ENCODE measurements at places on chromosomes 6 and 20. TPM values are rescaled to one million over a fixed set of nuclear protein-coding genes. Genes with fewer than 3 reads are reported as not detected.
A peak's percentile ranks its signal among the peaks of the same experiment; 100 is the strongest.

DNA sequence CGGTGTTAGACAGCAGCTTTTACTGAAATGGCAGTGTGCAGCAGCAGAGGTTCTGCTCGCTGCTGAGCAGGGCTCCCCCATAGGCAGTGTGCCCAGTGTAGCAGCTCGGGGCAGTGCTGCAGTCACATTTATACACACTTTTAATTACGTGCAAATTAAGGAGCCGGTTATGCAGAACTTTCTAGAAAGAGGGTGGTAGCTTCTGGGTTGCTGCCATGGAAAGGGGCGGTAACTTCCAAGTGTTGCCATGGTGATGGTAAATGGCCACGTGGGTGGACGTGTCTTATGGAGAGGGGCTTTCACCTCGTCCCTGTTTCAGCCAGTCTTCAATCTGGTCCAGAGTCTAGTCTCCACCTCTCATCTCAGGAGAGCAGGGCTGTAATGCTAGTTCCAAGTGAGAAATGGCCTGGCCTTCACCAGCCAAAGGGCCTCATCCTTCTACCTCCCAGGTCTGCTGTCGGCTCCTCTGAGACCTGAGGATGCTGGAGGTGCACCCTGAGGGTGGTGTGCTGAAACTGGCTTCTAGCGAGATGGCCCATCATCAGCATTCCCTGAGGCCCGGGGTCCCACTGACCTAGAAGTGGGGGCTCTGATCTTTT, 180.5 kb upstream of the PMEPA1 start:
- H3K27ac ChIP-seq = no peak overlapping the region
- H3K4me1 ChIP-seq = no peaks in the 10 kb centered on the region
- no peaks in the 10 kb centered on the region for H3K36me3 ChIP-seq

DNA sequence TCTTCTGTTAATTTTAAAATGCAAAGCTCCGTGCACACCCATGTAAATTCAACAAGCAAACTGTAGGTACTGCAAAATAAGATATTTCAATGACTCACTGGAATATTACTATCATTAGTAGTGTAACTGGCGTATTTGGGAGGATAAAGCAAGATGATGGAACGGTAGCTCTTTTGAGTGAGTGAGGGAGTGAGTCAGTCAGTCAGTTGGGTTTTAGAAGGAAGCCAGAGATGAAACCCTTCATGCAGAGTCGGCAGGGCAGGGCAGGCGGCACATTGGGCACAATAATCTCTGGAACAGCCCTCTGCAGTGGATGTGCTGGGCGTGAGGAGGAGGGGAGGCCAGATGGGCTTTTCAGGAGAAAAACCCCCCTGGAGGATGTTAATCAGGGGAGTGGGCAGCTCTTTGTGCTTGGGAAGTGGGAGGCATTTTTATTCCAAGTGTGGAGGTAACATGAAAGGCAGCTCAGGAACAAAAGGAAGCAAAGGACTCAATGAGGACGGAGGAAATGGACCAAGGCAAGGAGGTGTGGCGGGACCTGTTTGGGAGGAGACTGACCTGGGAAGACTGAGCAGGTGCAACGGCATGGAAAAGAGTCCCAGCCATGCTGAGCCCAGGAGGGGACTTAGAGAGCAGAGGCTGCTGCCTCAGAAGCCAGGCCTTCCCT, 171.2 kb downstream of the ZDHHC14 start:
- no peaks in the 10 kb centered on the region for H3K27me3 ChIP-seq
- no peaks in the 10 kb centered on the region for H3K36me3 ChIP-seq
- no peak overlapping the region for H3K4me3 ChIP-seq
- no peak overlapping the region for H3K27ac ChIP-seq
- peaks cover 9% of the 10 kb centered on the region for H3K4me1 ChIP-seq

- H3K4me1 ChIP-seq = no peaks in the 10 kb centered on the region
- DNase-seq = no peak
- H3K4me3 ChIP-seq = no peak overlapping the region
- H3K27me3 ChIP-seq = no peaks in the 10 kb centered on the region
- H3K27ac ChIP-seq = no peak overlapping the region
These were observed 14.9 kb upstream of the HDDC2 start for GRCh38 chr6:125316621-125317020.

DNA sequence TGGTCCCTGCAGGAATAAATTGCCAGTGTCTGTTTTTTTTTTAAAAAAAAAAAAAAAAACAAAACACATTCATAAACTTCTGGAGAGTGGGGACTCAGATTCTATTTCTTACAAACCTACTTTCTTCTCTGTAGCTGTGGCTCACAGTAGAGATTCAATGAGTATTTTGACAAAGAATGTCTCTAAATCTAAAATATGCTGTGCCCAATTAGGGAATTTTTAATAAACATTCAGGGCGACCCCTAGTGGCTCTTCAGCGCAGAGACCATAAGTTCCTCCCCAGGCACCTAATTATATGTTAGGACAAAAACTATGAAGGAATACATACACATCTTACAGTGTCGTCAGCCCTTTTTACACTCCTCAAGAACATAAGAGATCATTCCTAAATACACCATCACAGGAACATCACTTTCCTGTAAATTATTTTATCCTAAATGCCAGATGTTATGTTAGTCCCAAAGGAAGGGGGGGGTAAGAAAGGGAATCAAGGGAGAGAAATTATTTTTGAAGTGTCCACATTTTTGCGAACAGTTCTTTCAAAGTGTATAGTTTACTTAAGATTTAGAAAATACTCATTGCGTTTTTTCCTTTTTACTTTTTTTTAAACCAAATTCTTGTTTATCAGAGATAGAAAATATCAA, 21.8 kb upstream of the NAA20 start:
- H3K4me1 ChIP-seq = no peaks in the 10 kb centered on the region
- no peaks in the 10 kb centered on the region for H3K27me3 ChIP-seq
- H3K36me3 ChIP-seq = peaks cover 80% of the 10 kb centered on the region
- no peak for DNase-seq
- H3K27ac ChIP-seq = no peak overlapping the region
- no peak overlapping the region for H3K4me3 ChIP-seq

DNA sequence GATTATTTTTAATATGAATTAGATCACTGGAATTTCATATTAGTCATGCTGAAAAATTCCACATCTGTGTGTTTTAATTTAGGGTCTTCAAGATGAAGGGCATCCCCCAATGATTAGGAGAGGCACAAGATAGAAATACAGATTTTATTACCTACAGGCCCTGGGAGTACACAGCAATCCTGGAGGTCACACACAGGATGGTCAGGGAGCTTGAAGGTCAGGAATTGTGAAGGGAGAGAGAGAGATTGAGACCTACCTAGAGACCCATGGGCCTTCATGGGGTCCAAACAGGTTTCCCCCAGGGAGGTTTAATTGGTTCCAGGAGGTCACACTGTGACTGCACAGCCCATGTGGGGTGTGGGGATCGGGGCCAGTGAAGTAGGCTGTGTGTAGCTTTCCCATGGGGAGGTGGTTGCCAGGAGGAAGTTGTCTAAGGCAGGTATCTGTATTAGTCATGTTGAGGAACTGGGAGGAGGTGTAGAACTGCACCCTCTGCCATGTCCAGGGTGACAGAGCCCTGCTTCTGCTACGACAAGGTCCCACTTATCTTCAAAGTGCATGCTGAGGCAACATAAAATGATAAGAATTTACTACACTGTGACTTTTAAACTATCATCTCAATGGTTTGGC, 18.3 kb downstream of the SNX9 start:
- H3K27ac ChIP-seq = no peak overlapping the region
- H3K4me1 ChIP-seq = peaks cover 6% of the 10 kb centered on the region
- no peaks in the 10 kb centered on the region for H3K36me3 ChIP-seq
- DNase-seq = peak; percentile 55
- H3K27me3 ChIP-seq = no peaks in the 10 kb centered on the region
- H3K4me3 ChIP-seq = no peak overlapping the region

DNA sequence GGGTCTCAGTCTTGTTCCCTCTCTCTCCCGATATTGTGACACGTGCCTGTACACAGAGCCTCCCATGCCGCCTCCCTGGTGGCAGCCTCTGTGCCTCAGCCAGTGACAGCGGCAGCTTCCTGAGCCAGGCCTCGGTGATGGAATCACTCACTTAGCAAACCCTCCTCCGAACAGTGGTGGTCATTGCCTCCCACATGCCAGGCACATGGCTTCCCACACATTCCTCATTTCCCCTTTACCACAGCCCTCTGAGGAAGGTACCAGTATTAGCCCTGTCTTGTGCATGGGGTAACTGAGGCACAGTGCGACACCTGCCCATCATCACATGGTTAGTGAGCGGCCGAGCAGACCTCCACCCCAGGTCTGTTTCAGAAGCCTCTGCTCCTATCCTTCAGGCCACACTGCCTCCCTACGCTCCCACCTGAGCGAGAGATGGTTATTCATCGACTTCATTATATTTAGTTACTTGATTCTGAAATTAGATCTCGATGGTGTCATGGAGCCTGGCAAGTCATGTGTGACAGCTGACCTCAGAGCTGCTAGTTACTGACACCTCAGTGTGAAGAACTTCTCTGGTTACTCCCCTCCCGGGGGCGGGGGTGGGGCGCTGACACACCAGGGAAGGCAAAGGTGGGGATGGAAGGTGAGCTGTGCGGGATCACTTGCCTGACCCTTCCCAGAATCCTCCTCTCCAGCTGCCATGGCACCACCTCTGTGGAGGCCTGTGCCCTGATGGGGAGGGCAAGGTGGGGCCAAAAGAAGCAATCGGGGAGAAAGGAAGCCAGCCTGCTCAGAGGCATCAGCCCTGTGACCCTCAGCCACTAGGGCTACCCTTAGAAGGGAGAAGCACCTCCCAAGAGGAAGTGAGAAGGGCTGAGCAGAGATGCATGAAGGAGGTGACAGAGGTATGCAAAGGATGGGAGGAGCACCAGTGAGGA, 17.9 kb downstream of the MDGA1 start:
- no peaks in the 10 kb centered on the region for H3K36me3 ChIP-seq
- no peak overlapping the region for H3K4me3 ChIP-seq
- no peaks in the 10 kb centered on the region for H3K27me3 ChIP-seq
- DNase-seq = no peak
- no peak overlapping the region for H3K27ac ChIP-seq
- no peaks in the 10 kb centered on the region for H3K4me1 ChIP-seq

DNA sequence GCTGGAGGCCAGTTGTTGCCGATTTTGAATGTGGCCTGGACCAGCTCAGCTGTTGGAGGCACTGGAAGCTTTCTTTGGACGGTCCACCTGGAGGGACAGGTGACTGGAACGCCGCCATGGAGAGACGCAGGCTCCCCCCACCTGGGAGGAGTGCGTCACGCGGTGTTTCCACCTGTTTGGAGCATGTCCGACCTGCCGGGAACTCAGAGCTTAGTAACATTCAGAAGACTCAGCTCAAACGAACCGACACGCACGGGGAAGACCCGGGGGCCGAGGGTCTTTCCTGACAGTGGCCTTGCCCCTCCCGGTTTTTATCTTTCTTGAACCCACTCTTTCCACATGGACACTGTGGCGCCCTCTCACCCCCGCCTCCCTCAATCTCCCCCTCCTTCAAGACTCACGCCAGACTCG, 141.6 kb downstream of the SMOC2 start:
- no peak for DNase-seq
- H3K36me3 ChIP-seq = no peaks in the 10 kb centered on the region
- H3K4me1 ChIP-seq = no peaks in the 10 kb centered on the region
- no peak overlapping the region for H3K4me3 ChIP-seq
- H3K27ac ChIP-seq = no peak overlapping the region
- H3K27me3 ChIP-seq = no peaks in the 10 kb centered on the region

- H3K27me3 ChIP-seq = peaks cover 3% of the 10 kb centered on the region
- no peak overlapping the region for H3K27ac ChIP-seq
These were observed 5.3 kb upstream of the PRR18 start for GRCh38 chr6:166313255-166314070.

GRCh38 chr20:36466089-36466488, 75.2 kb upstream of the MYL9 start:
- no peaks in the 10 kb centered on the region for H3K27me3 ChIP-seq
- H3K4me1 ChIP-seq = peaks cover 6% of the 10 kb centered on the region
- no peaks in the 10 kb centered on the region for H3K36me3 ChIP-seq
- DNase-seq = no peak
- H3K4me3 ChIP-seq = no peak overlapping the region
- peak overlapping the region; percentile 37 for H3K27ac ChIP-seq

DNA sequence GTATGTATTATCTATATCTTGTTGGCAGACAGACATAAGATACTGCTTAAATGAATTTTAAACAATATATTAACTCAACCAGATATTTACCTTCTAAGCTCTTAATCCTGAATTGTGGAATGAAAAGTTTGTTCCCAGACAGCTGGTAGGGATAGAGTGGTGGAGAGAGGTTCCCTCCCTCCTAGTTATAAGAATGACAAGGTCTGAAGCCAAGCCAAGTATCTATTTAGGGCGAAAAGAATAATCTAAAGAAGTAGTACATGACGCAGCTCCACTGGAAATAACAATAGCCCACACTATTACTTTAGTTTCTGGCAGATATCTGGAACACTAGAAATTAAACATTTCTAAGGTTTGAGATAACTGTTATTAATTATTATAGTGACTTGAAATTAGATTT, 104.3 kb downstream of the AHI1 start:
- H3K4me3 ChIP-seq = no peak overlapping the region
- no peak overlapping the region for H3K27ac ChIP-seq
- H3K4me1 ChIP-seq = no peaks in the 10 kb centered on the region
- H3K36me3 ChIP-seq = no peaks in the 10 kb centered on the region

DNA sequence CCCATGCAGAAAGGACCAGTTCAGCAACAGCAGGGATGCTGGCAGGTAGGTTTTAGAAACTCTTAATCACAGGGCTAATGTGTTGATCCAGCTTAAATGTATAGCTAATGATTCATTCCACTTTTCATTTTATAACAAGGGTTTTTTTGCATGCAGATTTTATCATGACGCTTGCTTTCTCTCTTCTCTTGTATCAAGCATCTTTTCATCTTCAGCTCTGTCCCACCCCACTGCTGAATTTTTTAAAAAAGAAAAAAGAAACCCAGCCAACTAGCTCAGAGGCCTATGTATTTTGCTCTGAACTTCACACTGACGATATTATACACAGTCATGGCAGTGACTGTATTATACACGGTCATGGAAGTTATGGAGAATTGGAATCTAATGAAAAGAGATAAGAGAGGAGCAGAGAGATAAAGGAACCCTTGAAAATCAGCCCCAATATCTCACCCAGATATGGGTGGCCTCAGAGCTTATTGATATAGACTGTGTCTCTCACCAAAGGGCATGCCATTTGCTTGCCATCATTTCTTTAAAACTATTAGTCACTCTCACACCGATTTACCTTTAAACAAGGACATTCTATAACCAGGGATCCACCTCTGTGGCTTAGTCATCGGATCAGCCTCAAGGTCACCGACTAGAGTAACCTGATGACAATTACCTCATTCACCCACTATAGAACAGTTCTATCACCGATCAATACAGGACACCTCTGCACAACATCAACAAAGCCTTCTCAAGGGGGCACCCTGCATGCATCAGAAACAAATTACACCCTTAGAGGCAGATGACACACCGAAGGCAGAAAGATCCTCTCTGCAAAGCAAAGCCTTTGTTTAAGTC, 222.0 kb downstream of the ATXN1 start:
- H3K4me1 ChIP-seq = no peaks in the 10 kb centered on the region
- H3K27ac ChIP-seq = no peak overlapping the region
- no peak overlapping the region for H3K4me3 ChIP-seq
- no peaks in the 10 kb centered on the region for H3K27me3 ChIP-seq
- no peaks in the 10 kb centered on the region for H3K36me3 ChIP-seq
- no peak for DNase-seq

The HSPA1L gene
- total RNA-seq = 0.88 TPM

The CST5 gene
- not detected for total RNA-seq

The PREX1 gene
- 150 TPM for total RNA-seq

The DCBLD1 gene
- 35.0 TPM for total RNA-seq

The CFAP61 gene
- total RNA-seq = not detected

The TSBP1 gene
- total RNA-seq = not detected

The WFDC2 gene
- not detected for total RNA-seq

All from Peyer's patch (tissue), 4 donors.